H4 (cell line): ENCODE measurements at places on chromosomes 12 and 14. TPM values are rescaled to one million over a fixed set of nuclear protein-coding genes. Genes with fewer than 3 reads are reported as not detected.

The STRAP gene
- total RNA-seq, result 156 and 176 TPM in 2 replicates

DNA sequence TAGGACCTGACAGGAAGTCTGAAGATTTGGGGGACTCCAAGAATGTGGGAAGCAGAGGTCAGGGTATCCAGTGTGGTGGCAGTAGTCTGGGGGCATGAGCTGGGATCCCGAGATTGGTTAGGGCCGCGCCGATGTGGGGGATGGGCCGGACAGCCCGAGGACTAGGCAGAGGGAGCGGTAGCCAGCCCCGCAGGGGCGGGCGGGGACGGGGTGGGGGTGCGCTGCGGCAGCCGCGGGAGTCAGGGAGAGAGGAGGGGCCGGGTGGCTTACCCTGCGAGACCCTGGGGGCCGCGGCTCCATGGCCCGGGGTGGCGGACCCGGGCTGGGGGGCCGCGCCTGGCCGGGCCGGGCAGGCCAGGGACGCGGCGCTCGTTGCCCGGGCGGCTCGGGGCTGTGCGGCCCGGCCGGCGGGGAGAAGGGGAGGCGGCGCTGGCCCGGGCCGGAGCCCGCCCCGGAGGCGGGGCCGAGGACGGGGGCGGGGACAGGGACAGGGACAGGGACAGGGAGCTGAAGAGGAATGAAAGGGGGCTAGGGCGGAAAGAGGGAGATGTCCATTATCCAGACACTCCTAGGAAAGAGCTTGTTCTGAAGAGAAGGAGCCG lies 5.6 kb downstream of the ZNF385A start:
- DNase-seq, result peak; percentile 35

The HPD gene
- total RNA-seq, result not detected in 2 replicates

DNA sequence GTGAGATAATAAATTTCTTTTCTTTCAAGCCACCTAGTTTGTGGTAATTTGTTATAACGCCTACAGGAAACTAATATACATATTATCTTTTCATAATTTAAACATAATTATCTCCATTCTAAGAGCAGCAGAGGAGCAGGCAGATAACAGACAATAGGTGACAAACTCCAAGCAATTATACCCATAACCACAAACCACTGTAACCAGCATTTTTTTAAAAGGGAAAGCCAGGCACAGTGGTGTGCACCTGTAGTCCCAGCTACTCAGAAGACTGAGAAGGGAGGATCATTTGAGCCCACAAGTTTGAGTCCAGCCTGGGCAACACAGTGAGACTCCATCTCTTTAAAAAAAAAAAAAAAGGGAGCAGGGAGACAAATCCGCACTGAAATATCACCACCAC lies 54.9 kb downstream of the ATF7 start:
- DNase-seq, result no peak

DNA sequence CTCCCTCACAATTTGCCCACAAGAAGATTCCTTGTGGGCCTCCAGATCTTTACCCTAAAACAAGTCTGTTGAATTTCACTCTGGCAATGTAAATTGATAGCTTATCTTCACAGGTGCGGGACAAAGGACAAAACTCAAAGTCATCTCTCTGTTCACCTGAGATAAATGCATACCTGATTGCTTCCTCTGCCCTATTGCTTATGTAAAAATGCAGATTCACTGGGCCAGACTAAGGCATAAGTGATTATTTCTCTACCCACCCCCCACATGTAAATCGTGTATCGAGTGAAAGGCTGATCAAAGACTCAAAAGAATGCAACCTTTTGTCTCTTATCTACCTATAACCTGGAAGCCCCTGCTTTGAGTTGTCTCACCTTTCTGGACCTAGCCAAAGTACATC lies 316.8 kb downstream of the SSPN start:
- no peak for DNase-seq

GRCh38 chr12:114841557-114842251 lies 157.7 kb upstream of the TBX3 start:
- no peak for DNase-seq

The C12orf54 gene
- not detected in 2 replicates for total RNA-seq

DNA sequence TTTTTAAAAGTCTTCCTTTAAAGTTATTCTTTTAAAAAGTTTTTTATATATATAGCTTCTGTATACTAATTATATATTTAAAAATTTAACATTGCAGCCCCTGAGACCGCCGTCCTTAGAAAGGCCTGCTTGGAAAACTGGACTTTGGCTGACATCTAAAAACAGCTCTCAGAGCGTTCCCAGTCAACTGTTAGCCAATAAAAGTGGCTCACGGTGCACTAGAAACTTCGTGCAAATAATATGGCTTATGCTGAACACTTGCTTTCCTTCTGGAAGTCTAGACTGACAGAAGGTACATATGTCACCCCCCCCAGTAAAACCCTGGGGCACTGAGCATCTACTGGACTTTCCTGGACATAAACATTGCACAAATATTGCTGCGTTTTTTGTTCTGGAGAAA lies 115.0 kb downstream of the KIF21A start:
- DNase-seq, result no peak

DNA sequence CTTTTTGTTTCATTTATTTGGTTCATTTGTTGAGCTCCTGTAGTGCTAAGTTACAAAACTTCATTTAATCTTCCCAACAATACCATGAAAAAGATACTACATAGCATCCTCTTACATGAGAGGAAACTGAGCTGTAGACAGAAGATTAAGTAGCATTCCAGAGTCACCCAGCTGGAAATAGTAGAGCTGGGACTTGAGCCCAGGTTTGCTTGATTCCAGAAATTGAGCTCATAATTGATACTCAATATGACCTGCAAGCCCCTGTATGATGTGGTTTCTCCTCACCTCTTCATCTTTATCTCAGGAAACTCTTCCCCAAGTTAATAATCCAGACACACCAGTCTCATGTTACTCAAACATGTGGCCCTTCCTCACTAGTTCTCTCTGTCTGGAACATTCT lies 87.0 kb upstream of the DAAM1 start:
- no peak for DNase-seq

GRCh38 chr12:114529966-114530365 lies 124.0 kb upstream of the TBX5 start:
- DNase-seq, result peak; percentile 21

DNA sequence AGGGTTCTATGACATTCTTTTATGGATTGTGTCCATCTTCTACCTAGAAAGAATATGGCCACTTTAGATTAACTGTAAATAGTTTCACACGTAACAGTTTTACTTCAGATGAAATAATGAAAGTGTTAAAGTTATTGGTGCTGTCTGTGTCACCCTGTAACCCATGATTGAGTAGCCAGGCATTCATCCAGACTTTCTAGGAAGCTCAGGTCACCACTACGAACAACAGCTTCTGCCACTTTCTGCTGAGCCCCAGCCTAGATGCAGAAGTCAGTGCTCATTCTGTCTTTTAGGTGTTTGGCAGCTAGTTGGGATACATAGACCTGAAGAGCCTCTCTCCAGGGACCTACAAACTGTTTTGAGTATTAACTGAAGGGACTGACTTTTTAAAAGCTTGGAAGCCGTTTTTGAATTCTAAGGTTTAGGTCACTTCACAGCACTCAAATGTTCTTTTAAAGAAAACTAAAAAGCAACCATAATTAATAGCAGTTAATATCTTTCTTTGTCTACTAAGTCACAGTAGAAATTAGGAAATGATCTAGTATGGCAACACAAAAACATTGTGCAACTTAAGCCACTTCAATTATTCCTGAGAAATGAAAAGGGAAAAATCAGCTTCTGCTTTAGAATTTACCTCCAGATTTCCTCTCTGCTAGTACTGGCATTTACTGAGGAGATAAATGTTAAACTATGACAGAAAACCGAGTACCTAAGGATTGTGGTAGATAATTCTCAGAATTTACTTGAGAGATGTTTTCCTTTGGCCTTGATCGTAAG lies 266.9 kb downstream of the CCDC91 start:
- DNase-seq, result no peak

The C12orf50 gene
- not detected in 2 replicates for total RNA-seq

The NPFF gene
- not detected in 2 replicates for total RNA-seq

GRCh38 chr12:39300799-39301198 lies 142.1 kb downstream of the KIF21A start:
- no peak for DNase-seq

DNA sequence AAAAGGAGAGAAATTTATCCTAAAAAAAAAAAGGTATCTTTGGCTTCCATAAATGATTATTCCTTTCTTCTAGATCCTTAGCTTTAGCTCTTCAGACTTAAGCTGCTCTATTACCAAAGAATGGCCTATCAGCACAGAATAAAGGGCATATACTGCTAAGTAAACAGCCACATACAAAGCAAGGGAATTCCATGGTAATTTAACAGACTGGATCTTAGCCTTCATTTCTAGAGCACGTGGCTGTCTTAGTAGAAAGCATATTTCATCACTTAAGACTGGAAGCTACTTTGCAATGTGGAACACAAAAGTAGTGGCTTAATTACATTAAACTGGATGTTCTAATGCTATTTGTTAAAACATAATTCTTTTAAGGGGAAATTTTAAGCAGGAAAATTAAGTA lies 23.1 kb downstream of the TMED10 start:
- DNase-seq, result no peak

DNA sequence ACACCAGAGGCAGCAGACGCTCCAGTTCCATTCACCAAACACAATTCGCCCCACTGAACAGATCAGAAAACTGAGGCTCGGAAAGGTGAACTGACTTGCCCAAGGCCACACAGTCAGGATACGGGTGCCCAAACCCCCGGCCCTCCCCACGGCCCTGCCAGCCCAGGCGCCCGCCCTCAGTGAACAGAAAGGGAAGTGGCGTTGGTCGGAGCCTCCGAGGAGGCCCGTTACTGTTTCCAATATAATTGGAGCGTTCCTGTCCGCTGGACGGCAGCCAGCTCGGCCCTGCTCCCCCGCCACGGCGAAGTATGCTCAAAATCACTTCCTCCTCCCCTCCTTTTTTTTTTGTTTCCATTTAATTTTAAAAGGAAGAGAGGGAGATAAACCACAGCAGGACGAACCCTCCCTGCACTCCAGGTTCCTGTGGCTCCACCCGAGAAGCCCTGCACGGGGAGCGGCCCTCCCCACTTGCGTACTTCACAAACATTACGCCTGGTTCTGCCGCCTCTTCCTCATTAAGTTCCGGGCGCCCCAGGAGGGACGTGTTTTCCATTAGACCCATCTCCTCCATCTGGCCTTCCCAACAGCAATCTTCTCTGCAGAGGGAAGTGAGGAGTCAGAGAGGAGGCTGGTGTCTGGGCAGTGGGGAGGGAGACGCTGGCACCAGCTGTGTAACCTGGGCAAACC lies 61.1 kb downstream of the NCOR2 start:
- DNase-seq, result peak; percentile 58

- no peak for DNase-seq
These were observed 118.2 kb upstream of the GSC start for GRCh38 chr14:94888121-94888520.

DNA sequence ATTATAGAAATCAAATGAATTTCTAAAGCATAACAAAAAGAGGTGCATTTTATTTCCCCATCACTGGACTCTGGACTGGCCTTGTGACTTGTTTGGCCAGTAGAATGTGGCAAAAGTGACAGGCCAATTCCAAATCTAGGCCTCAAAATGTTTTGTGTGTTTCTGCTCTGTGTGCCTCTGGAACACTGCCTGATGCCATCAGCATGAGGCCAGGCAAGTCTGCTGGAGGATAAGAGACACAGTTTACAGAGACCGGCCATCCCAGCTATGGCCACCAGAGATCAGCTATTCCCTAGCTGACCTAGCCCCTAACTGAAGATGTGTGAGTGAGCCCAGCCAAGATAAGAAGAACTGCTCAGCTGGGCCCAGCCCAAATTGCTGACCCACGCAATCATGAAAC lies 32.9 kb downstream of the ASCL1 start:
- DNase-seq, result no peak

- DNase-seq, result no peak
These were observed 9.5 kb downstream of the PAPOLA start for GRCh38 chr14:96511667-96512066.

- DNase-seq, result no peak
These were observed 111.4 kb downstream of the CRACR2A start for GRCh38 chr12:3641428-3642018.

DNA sequence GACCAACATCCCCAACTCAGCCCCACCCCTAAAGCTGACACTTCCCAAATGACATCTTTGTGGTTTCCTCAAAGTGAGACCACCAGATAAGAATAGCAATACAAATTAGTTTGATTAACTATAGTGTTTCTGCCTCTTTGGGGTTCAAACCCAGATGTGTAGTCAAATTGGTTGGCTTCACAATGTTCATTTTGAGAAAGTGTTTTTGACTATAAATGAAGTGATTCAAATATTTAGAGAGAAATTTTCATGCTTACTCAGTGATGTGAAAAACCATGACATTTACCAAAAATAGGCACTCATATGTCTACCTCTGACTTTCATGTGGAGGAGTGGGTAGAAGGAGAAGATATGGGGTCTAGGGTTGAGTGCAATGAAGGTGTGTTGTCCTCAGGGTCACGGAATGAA lies 218.4 kb downstream of the BCAT1 start:
- no peak for DNase-seq

GRCh38 chr14:36227344-36227743 lies 50.8 kb upstream of the PTCSC3 start:
- no peak for DNase-seq

- no peak for DNase-seq
These were observed 33.7 kb upstream of the PPP1CC start for GRCh38 chr12:110776410-110776809.

DNA sequence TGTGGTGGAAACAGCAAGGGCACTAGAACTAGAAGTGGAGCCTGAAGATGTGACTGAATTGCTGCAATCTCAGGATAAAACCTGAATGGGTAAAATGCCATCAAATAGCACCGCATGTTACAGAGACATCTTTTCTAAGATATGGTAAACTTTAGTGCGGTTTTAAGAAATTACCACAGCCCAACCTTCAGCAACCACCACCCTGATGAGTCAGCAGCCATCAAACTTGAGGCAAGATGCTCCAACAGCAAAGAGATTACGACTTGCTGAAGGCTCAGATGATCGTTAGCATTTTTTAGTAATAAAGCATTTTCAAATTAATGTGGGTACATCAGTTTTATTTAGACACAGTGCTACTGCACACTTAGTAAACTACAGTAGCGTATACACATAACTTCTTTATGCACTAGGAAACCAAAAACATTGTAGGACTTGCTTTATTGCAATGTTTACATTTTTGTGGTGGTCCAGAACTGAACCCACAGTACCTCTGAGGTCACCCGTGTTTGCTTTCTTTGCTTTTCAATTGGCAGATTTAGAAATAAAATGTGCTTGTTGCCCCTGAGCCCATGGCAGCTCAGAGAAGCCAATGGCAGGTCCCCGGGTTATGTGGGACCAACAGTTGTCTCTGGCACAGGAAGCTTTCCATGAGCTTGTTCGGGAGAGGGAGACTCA lies 15.9 kb downstream of the GOLGA3 start:
- DNase-seq, result peak; percentile 93

- DNase-seq, result no peak
These were observed 65.4 kb downstream of the LGMN start for GRCh38 chr14:92683041-92683440.

The TSPAN9 gene
- 12.7 and 15.8 TPM in 2 replicates for total RNA-seq

The IRAK3 gene
- 0.02 TPM in 1 of 2 replicates, not detected in the other for total RNA-seq

GRCh38 chr12:29578070-29578469 lies 80.6 kb upstream of the OVCH1 start:
- no peak for DNase-seq

DNA sequence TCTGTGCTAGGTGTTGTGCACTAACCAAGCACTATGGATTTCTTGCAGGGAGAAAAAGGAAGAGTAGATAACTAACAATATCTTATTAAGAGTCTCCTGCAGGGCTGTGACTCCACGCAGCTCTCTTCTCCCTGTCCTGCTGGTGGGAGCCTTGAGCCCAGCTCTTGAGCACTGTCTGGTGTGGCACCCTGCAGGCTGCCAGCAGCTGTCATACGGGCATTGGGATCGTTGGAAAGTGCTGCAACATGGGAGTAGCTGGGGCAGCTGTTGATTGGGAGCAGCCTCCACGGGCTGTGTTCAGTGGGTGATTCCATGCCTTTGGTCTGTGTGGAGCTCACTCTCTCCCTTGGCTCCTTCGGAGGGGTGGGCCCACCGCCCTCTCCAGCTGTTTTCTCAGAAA lies 125.3 kb downstream of the FBXL14 start:
- no peak for DNase-seq
